ENCODE measurements at places on chromosomes 5 and 9.

DNA sequence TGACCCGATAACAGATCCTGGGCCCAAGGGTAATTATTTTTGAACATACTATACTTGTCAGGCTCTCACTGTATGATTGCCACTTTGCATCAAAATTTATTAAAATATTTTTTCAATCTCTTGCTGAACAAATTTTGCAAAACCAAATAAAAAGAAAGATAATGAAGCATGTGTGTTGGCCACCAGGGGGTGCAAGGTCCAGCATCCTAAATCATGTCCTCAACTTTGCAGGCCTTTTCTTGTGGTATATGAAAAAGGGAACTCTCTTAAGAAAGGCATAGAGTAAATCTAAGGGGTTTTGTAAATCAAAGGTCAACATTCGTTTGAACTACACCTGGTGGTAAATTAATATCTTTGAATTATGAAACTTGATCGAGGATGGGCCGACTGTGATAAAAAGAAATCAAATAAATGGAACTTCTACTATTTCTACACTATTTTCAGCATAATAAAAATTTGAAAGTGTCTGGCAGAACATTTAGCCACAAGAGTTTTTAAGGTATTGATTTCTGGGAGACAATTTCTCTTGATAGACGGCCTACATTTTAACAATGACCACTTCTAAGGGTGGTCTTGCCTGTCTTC lies 676.5 kb downstream of the DMRTA1 start:
- no peak for DNase-seq

DNA sequence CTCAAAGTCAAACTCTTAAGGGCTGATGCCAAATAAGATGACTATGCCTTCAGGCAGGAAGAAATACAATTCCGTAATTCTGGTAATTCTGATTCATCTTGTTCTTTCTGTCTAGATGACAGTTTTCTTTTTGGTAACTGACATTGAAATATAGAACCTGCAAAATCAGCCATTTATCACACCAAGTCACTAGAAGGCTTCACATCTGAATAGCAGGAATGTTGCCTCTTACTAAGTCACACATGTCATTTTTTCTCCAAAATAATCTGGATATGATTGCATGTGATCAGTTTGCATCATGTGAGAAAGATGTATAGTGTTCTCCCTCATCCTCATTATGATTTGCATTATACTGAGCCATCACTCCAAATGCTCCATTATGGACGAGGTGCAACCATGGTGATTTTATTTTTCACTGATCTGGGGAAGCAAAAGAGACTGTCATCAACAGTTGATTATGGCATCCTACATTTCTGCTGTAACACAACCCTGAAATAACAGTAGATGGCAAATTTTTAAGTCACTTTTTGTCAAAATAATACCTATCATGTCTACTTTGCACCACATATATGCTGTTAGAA lies 69.0 kb downstream of the HCN1 start:
- DNase-seq, result no peak

DNA sequence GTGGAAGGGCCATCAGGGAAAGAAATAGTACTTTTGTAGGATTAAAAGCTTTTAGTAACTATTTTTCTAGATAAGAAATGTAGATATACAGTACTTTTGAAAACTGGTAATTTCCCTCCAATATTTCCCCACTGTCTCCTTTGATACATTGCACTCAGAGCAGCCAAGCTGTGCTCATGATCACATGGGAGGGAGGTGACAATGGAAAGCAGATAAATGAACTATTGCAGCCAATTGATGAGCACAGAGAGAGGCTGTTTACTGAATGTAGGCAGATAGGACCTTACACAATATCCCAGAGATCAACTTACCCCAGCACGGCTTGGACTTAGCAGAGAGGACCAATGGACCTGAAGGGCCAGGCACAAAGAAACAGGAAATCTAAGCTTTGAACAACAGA lies 178.0 kb upstream of the NREP start:
- DNase-seq, result no peak

DNA sequence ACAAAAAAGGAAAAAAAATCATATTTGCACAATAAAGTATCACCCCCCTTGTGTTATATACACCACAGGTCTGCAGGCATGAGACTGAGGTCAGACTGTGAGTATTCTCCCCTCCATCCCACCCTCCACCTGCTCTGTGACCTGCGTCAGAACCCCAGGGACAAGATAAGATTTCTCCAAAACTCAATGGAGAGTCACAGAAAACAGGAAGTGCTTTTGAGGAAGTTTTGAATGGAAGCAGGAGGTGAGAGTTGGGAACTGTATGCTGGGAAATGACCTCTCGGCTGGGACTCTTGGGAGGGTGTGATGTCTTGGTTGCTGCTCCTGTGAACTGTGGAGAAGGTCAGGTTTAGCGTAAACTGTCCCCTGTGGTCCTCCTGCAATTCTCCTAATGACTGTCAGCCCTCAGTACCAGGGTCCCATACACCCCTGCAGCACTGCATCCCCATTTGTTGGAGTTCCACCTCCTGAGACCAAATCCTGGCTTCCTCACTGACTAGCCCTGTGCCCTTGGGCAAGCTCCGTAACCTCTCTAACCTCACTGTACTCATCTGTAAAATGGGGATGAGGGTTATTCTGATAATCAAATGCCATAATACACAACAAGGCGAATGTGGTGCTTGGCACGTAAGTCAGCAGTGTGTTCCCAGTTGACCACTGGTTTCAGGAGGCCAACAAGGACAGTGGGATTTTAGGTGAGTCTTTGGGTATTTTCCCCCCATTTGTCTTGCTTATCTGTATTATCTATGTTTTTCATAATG lies 6.9 kb upstream of the CTSL start:
- no peak for DNase-seq

GRCh38 chr9:13140843-13141592 lies 138.5 kb downstream of the MPDZ start:
- DNase-seq, result no peak

DNA sequence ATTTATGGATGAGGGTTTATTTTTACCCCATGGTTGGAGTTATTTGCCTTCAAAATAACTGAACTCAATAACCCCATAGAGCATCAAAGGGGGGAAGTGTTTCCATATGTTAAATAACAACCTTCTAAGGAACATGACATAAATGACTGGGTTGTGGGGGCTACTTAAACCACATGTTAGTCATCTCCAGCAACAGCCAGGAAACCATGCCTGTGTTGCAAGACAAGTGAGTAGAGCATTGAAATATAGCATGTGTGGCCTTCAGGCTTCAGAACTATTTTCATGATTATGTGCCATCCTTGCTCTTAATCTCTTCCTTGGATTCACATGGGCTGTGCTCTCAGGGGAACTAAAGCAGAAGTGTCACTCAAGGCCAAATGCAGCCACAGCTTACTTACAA lies 431.2 kb downstream of the AGTPBP1 start:
- no peak for DNase-seq

DNA sequence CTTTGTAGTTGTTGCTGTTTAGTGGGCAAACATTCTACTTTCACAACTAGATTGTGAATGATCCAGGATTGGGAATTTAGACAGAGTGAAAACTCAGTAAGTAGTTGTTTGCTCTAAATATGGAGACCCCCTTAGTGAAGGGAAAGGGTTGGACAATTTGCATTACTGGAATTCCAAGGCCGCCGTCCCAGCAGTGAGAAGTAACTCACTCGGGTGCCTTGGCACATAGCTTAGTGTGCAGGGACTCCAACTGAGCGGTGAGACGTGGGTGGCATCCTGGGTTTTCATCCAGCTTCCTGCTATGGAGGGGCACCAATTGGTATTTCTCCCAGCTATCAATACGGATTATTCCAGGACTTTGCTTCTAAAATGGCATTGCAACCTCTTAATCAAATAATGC lies 69.7 kb upstream of the FCN1 start:
- no peak for DNase-seq

All from nucleus accumbens (tissue), 56 donors.